ENCODE measurements at places on chromosomes 3 and 15. TPM values are rescaled to one million over a fixed set of nuclear protein-coding genes. Genes with fewer than 3 reads are reported as not detected.

Gene IL17RB
- not detected for total RNA-seq

Gene CHRNA3
- total RNA-seq = not detected

GRCh38 chr15:29962407-29962806 is 120.3 kb upstream of the GOLGA8J start:
- no peak for DNase-seq

- DNase-seq = no peak
Observed at GRCh38 chr3:119831022-119831421, 49.1 kb downstream of the NR1I2 start.

- DNase-seq = no peak
Observed at GRCh38 chr3:60737633-60738399, 513.4 kb downstream of the FHIT start.

GRCh38 chr15:32873284-32874114 is 155.7 kb downstream of the GREM1 start:
- no peak for DNase-seq

DNA sequence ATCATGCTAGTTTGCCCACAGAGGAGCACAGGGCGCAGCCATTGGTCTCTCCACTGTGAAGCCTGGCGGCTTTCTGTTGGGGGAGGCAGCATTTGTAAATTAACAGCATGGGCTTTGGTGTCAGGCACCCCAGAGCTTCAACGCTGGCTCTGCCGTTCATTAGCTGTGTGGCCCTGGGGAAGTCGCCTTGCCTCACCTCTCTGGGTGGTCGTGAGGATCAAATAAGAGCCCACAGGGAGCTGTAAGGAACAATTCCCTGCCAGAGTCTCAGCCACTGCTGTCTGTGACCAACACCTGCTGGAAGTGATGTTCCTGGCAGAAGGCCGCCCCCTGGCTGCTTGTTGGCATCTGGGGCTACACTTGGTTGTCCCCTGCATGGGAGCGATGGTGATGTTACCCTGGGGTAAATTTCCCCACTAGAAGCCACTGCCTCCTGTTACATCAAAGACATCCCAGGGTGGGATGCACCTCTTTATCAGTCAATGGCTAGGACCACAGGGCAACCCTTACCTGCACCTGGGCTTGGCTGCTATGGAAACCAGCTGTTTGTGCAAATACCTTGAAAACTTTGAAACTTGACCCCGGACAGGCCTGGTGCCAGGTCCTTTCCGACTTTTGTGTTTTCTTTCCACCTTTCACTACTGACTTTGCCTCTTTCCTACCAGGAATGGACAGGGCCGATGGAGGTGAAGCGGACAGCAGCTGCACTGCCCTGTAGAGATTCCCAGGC is 36.9 kb downstream of the DNASE1L3 start:
- peak; percentile 48 for DNase-seq

GRCh38 chr3:105397974-105398373 is 31.3 kb downstream of the ALCAM start:
- no peak for DNase-seq

DNA sequence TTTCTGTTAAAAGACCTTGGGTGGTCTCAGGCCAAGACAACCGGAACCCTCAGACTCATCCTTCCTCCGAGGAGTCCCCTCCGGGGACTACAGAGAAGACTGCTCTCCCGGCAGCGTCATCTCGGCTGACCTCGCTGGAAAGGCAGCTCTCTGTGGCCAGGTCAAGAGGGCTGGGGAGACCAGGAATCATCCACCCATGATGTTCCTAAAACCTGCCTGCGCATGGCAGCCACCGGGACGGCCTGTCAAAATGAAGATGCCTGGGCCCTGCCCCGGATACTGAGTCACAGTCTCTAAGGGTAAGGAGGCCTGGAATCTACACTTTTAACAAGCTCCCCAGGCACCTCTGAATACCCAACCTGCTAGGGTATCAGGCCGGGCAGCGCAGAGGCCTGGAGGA is 78.6 kb downstream of the RPN1 start:
- no peak for DNase-seq

GRCh38 chr3:24160424-24161095 is 215.5 kb downstream of the NR1D2 start:
- peak; percentile 74 for DNase-seq

GRCh38 chr3:124261306-124261705 is 269.4 kb upstream of the ROPN1 start:
- no peak for DNase-seq

- DNase-seq = peak; percentile 47
Observed at GRCh38 chr3:54988838-54989630, 61.2 kb upstream of the LRTM1 start.

DNA sequence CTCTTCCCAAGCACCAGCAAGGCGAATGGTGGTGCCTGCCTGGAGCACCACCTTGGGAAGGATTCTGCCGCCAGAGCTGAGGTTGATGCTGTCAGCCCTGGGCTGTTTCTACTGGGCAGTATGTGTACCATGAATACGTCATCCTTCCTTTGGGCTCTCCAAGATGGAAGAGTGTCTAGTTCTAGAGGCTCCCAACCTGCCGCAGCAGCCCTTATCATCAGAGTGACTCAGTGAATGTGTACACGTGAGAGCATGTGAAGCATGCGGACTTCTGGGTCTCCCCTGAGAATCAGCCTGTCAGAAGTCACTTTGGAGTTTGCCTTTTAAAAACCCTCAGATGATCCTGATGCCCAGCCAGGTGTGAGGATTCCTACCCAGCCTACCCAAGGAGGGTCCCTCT is 20.9 kb downstream of the PLA2G4D start:
- DNase-seq = no peak

Data from myocyte (in vitro differentiated cells).